ENCODE measurements at places on chromosomes 5 and 9.

DNA sequence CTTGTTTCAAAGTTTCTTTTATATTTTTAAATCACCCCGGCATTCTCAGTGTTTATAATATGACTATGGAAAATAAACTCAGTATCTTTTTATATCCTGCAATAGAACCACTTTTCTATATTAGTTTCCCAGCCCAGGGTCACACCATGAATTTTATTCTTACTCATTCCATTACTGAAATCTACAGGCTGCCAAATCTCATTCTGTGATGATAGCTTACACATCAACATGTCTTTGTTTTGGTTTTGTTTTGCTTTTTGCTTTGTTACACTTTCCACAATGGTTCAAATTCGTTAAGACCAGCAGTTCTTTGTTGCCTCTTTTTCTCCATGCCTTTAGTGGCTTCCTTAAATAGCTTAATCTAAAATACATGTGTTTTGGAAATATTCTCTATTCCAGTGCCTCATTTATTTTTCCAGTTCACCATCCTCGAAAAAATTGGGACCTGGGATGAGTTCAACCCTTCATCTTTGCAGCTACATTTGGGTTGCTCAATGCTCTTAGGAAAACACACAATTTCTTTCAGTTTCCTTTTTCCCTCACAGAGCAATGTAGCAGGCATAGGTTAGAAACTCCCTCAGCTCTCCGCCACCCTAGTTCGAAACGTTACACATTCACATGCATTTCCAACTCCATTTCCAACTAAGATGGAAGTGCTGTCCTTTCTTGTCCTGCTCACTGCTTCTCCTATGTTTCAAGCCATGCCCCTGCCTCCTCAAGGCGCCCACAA lies 1146.3 kb downstream of the MAT2B start:
- DNase-seq, result no peak

- DNase-seq, result no peak
These were observed 1.7 kb downstream of the CAMK4 start for GRCh38 chr5:111225926-111226325.

DNA sequence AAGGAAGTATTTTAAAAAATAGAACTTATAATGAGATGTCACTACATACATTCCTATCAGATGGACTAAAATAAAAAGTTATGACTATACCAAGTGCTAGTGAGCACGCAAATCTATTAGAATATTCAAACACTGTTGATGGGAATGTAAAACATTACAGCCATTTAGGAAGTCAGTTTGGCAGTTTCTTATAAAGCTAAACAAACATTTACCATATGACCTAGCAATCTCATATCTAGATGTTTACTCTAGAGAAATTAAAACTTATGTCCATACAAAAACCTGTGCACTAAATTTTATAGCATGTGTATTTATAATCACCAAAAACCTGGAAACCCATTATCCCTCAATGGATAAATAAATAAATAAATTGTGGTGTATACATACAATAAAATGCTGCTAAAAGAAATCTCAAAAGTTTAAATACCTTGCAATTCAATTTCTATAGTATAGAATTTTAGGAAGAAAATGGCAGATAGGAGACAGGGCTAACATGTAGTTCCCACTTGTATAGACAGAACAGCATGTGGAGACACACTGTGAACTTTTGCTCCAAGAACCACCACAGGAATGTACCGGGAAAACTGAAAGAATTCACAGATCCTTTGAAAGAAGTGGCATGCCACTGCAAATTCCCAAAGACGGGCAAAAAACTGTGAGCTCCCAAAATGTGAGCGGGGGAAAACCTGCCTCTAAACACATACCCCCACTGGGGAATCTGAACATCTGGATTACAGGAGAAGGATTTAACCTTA lies 174.6 kb upstream of the SPEF2 start:
- no peak for DNase-seq

GRCh38 chr5:138639326-138639725 lies 64.1 kb upstream of the HSPA9 start:
- DNase-seq, result no peak

- DNase-seq, result no peak
These were observed 58.9 kb downstream of the TTC39B start for GRCh38 chr9:15248081-15248480.

- no peak for DNase-seq
These were observed 153.8 kb downstream of the ARL15 start for GRCh38 chr5:54156577-54156976.

- no peak for DNase-seq
These were observed 585.2 kb downstream of the EFNA5 start for GRCh38 chr5:107085572-107085971.

Measured in SHP77 treated with DMSO at 0.1 percent for 48 hours (cell line).